ENCODE measurements at places on chromosomes 16 and 17. TPM values are rescaled to one million over a fixed set of nuclear protein-coding genes. Genes with fewer than 3 reads are reported as not detected.

The ENKD1 gene
- 8.5 TPM for total RNA-seq

DNA sequence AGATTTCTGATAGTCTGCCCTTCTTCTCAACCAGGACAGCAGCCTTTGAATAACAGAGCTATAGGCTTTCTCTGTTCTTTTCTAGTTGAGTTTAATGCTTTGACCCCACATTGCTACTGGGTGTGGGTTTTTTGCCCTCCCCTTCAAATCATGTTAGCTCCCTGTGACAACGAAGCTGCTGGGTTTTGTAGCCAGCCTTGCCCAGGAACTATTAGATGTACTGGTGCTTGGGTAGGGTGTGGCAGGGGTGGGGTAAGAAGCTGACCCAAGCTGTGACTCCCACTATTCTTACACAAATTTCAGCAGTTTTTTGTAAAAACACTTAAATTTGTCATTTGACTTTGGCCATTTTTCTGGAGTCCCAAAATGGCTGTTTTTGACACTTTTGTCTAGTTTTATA, 69.7 kb downstream of the NLK start:
- DNase-seq, result no peak

- no peak for DNase-seq
Measured at GRCh38 chr16:73131156-73131862, 83.4 kb upstream of the ZFHX3 start.

DNA sequence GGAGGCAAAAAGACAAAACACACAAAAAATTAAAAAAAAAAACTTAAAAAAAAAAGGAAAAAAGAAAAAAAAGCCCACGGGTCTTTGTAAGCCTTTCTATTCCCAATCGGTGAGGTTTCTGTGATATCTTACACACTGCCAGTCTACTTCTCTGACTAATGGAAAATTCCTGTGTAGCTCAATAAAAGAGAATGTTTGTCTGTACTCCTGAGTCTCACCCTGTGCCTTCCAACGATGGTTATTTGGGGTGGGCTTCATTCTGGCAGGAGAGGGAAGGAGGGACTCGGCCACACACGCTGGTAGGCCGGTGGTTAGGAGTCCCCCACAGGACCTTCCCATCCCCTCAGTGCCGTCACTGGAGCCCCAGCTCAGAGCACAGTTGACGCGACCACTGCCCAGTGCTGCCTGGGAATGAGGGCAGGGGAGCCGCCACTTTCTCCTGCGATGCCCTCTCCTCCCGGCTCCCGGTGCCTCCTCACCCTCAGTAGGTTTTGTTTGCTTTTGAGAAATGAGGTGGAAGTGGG, 68.0 kb downstream of the AMFR start:
- DNase-seq, result peak; percentile 33

DNA sequence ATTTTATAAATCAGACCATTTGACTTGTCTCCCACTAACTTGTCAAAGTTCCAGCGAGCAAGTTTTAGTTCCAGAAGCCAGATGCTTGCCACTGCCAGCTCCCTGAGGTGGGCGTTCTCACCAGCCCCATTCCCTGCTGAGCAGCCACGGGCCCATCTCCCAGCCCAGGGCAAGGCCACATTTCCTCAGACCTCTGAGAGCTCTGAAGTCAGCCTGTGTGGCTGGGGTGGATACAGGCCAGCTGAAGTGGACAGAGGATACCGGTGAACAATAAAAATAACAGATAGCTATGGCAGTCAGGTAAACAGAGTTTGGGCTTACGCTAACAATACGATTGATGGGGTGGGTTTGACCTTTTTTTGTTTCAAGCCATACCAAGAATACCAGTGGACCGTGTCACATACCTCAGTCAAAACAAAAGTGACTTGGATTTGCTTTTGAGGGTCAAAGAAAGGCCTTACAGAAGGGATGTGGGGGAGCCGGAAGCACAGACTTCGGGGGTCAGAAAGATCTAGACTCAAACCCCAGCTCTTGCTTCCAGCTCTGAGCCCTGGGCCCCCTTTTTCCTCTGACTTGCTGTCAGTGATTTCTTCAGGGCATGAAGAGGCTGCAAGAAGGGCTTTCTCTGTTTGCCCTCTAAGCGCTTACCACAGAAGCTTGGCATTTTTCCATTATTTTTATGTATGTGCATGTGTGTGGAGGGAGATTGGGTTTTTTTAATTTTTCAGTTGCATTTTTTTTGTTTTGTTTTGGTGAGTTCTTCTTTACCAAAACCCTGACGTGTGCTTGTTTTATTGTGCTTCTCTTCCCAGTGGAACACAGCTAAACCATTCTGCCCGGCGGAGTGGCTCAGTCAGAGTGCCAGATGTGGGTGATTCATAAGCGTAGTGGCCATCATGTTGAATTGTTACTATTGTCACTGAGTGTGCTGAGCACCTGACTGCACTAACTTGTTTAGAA, 109.9 kb downstream of the GNAO1 start:
- no peak for DNase-seq

The AANAT gene
- total RNA-seq, result not detected

The CA7 gene
- total RNA-seq, result not detected

The MTSS2 gene
- total RNA-seq, result 7.8 TPM

GRCh38 chr16:67641779-67642708, 2.9 kb upstream of the CARMIL2 start:
- peak; percentile 75 for DNase-seq

DNA sequence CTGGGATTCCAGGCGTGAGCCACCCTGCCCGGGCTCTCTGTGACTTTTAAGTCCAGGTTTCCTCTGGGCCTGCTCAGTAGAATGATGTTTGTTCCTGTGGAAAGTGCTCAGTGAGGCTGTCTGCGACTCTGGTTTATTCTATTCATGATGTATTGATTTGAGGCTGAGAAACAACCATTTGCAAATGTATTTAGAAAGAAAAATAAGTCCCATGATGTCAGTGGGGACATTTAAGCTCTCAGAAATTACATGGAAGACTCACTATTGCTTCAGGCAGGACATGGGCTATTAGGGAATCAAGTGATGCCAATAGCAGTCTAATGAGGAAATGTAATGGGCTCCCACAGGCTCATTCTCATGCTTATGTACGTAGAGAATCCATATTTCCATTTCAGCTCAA, 22.2 kb upstream of the KCNG4 start:
- DNase-seq, result no peak

Measured in lung microvascular endothelial cell (primary cell).